GM12864 (cell line): ENCODE measurements at places on chromosomes 1 and 21.

- no peak for DNase-seq
Measured at GRCh38 chr1:97989094-97989680, 68.4 kb upstream of the DPYD start.

DNA sequence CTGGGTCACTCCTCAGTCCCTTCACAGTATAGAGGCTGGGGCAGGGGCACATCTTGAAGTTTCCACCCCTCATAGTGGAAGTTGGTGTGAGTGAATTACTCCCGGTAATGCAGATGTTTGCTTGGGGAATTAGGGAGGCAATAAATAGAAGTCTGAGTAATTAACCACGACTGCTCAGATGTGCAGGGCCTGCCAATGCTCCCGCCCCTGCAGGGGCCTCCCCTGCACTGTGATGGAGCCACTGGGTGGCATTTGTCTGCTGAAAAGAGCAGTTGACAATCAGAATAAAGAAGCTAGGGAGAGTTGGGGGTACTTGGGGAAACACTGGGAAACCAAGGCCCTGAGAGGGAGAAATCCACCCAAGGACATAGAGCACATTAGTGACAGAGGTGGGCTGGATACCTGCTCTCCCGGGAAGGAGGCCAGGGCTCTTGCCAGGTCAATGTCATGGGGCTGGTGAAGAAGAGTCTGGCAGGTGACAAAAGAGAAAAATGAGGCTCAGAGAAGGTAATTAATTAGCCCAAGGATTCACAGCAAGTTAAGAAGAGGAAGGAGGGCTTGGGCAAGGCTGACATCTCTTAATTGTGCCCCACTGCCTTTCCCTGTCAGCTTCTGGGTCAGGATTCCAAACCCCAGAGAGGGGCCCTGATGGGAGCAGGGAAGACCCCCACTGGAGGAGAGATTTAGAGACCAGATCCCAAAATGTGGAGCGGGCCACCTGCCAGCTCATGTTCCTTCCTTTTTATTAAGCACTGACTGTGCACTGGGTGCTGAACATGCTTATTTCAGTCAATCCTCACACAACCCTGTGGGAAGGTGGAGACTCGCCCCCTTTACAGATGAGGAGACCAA is 436.2 kb downstream of the MATN1 start:
- DNase-seq: no peak

GRCh38 chr1:106876384-106876783 is 180.1 kb upstream of the PRMT6 start:
- no peak for DNase-seq

- DNase-seq: no peak
Measured at GRCh38 chr21:40620386-40621145, 226.4 kb downstream of the DSCAM start.

DNA sequence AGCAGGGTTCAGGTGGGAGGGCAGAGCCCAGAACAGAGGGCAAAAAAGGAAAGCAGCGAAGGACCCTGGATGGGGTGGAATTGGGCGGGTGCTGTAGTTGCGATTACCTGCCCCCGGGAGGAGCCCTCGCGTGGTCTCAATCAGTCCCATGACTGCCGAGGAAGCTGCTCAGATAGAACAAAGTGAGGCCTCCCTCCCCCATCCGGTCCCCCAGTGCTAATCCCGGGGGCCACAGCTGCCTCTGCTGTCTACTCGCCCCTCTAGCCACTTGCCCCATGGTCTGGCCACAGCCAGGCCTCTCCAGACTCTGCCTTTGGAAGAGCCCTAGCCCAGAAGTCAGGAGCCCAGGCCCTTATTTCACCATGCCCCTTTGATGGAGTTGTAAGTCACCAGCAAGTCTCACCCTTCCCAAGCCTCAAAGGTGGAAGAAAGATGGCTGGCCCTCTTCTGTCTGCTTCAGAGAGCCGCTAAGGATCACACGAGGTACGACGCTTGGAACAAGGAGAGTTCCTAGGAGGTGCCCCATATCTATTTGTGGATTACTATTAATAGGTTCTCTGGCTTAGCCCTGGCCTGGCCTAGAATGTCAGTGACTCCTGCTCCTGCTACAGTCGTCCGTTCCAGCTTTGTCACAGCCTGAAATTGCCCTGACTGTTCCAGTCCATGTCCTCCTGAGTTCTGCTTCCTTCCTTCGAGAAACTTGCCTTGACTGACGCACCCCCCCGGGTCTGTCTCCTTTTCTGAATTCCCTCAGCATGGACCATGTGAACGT is 16.4 kb downstream of the ECHDC2 start:
- DNase-seq: no peak

- no peak for DNase-seq
Measured at GRCh38 chr1:176802316-176802715, 339.3 kb downstream of the PAPPA2 start.
